Thoracic aorta (tissue), 2 donors: ENCODE measurements at places on chromosomes 7 and 10.
A peak's percentile ranks its signal among the peaks of the same experiment; 100 is the strongest.

- no peak for DNase-seq
- H3K36me3 ChIP-seq, result no peaks in the 10 kb centered on the region
- H3K27me3 ChIP-seq, result no peaks in the 10 kb centered on the region
- peak overlapping the region; percentile 43 for H3K27ac ChIP-seq
- H3K4me1 ChIP-seq, result peaks cover 14% of the 10 kb centered on the region
- peak overlapping the region; percentile 35 for H3K4me3 ChIP-seq
These were observed 79.4 kb upstream of the PRR15 start for GRCh38 chr7:29484280-29484679.

DNA sequence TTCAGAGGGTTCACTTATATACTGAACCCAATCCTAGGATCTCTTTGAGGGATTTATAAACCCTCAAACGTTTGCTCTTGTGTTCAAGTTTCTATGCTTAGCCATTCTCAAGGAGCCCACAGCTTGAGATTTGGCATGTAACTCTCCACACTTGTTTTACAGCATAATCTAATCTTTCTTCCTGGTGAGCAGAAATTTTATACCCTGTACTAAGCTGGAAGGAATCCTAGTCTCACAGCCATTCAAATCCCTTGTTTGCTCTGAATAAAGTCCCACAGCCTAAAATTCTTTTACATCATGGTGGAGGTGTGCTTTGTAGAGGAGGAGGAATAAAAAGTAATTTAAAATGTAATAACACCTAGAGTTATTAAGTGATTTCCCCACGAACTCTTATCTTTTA is 5.3 kb upstream of the AGR2 start:
- H3K27ac ChIP-seq, result no peak overlapping the region
- H3K4me3 ChIP-seq, result no peak overlapping the region
- no peak for DNase-seq

DNA sequence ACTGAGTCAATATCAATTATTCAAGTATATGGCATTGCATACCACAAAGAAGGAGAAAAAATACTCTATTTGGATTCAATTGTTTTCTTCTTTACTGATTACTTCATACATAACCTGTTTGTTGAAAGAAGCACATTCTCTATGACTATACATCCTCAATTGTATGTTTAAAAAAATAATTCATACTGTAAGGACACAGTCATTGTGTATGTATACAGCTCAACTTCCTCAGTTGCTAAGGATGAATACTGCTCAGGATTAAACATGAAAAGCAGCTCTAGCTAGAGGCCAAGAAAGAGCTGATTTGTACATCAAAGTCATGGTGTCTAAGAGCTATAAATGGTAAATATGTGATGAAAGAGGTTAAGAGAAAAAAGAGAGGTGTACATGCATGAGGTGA is 15.8 kb upstream of the BPGM start:
- H3K4me3 ChIP-seq, result no peak overlapping the region
- no peaks in the 10 kb centered on the region for H3K36me3 ChIP-seq
- H3K27me3 ChIP-seq, result no peaks in the 10 kb centered on the region
- DNase-seq, result no peak

- no peaks in the 10 kb centered on the region for H3K27me3 ChIP-seq
- no peaks in the 10 kb centered on the region for H3K36me3 ChIP-seq
- no peak for DNase-seq
- peak overlapping the region; percentile 5 for H3K27ac ChIP-seq
These were observed 292.3 kb upstream of the PITRM1 start for GRCh38 chr10:3464760-3465405.

DNA sequence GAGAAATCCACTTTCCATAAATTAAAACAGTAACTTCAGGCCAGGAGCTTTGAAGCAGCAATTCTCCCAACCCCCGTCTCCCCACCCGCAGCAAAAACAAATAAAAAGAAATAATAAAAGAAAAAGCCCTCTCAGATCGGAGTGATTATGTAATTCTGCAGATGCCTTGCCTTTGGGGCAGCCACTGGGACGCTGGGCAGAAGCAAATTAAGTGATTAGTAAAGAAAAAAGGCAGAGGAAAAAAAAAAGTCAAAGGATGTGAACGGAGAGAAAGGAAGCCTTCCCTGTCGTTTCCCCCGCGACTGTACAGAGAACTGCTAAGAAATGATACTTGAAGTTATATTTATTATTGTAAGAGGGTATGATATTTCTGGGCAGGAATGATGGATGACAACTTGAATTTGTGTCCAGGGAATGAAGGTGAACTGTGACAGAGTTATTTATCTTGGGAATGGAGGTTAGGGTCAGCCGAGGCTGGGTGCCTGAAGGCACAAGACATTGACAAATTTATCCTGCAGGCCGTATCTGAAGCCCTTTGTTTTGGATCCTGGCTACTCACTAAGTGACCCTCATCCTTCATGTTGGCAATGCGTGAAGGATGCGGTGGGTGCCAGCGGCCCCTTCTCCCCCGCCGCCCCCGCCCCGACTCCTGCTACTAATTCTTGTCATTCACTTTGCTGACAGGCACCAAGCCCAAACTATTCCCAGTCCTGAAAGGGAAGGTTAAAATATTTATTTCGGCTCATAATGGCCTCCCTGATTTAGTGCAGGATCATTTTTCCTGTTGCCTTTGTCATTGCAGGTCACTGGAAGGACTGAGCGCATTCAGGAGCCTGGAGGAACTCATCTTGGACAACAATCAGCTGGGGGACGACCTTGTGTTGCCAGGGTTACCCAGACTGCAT is 604.0 kb downstream of the LRMDA start:
- H3K4me3 ChIP-seq, result peak overlapping the region; percentile 58
- peaks cover 14% of the 10 kb centered on the region for H3K4me1 ChIP-seq
- DNase-seq, result no peak
- peak overlapping the region; percentile 61 for H3K27ac ChIP-seq
- H3K36me3 ChIP-seq, result no peaks in the 10 kb centered on the region

DNA sequence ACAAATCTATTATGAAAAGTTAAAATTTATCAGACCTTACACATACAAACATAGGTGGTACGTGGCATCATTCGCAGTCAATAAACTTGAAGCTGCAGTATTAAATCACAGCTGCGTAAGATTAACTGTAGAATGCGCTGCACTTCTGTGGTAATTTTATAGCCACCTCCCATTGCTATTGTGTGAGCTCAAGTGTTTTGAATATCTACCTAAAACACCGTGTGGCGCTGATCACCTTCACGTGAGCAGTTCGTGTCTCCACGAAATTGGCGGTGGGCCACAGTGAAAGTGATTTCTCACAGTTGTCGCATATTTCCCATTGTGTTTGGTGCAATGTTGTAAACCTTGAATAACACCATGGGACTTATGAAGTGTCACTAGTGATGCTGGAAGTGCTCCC is 102.8 kb downstream of the PLPP4 start:
- no peak for DNase-seq
- no peak overlapping the region for H3K27ac ChIP-seq
- no peaks in the 10 kb centered on the region for H3K27me3 ChIP-seq
- no peaks in the 10 kb centered on the region for H3K36me3 ChIP-seq

DNA sequence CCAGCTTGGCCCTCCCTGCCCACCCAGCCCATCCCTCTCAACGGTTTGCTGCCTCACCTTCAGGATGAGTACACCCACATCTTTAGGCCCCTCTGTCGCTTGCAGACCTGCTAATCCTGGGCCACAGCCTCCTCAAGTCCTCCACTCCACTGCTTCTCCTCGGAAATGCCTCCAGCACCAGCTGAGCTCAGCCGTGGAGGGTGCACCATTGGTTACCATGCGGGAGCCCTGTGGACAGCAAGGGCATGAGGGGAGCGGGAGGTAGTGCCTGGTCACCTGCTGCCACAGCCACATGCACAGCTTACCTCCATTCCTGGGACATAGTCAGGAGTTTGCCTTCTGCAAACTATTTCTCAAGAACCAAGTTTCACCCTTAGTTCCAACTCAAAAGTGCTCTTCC is 286.3 kb upstream of the ZMIZ1 start:
- H3K4me1 ChIP-seq, result peaks cover 7% of the 10 kb centered on the region
- no peak overlapping the region for H3K4me3 ChIP-seq
- H3K27ac ChIP-seq, result no peak overlapping the region

DNA sequence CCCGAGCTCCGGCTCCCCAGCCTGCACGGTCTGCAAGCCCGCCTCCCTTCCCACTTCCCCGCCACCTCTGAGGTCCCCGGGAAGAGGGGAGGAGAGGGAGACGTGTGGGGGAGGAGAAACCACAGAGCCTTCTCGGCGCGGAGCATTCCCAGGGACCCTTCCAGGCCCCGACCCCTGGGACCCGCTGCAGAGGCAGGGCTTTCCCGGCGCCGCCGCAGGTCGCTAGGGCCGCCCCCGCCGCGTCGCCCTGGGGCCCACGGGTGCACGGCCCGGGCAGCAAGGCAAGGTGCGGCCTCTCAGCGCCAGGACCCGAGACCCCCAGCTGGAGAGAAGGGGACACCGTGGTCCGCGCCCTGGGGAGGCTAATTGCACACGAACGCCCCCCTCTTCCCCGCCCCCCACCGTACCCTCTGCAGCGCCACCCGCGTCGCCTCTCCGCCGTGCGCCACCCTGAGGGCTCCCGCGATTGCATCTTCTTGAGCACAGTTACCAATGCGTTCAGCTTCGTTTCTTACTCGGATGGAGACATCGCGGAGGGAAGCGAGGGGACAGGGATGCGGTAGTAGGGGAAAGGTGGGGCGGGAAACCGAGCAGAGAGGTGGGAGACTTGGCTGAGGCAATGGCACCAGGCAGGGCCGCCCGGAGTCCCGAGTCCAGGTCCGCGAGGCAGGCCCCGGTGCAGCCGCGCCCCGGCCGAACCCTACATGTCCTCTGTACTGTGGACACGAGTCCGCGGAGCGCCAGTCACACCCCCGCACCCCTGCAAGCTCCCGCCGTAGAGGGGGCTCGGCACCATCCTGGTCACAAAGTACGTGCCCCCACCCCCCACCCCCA is 28.9 kb downstream of the SKIDA1 start:
- no peak for DNase-seq
- H3K27ac ChIP-seq, result no peak overlapping the region
- peak overlapping the region; percentile 71 for H3K4me3 ChIP-seq
- peaks cover 11% of the 10 kb centered on the region for H3K4me1 ChIP-seq
- no peaks in the 10 kb centered on the region for H3K36me3 ChIP-seq

- H3K4me3 ChIP-seq, result no peak overlapping the region
- H3K36me3 ChIP-seq, result no peaks in the 10 kb centered on the region
- no peaks in the 10 kb centered on the region for H3K4me1 ChIP-seq
- DNase-seq, result no peak
These were observed 29.3 kb upstream of the RNF32 start for GRCh38 chr7:156611014-156612010.

GRCh38 chr10:34343764-34344163 is 471.3 kb downstream of the PARD3 start:
- no peaks in the 10 kb centered on the region for H3K27me3 ChIP-seq
- no peak overlapping the region for H3K4me3 ChIP-seq
- H3K27ac ChIP-seq, result no peak overlapping the region
- no peak for DNase-seq
- peaks cover 8% of the 10 kb centered on the region for H3K4me1 ChIP-seq

- H3K4me1 ChIP-seq, result peaks cover 34% of the 10 kb centered on the region
- H3K36me3 ChIP-seq, result no peaks in the 10 kb centered on the region
- H3K27me3 ChIP-seq, result no peaks in the 10 kb centered on the region
- peak overlapping the region; percentile 91 for H3K4me3 ChIP-seq
- DNase-seq, result peak; percentile 73
- H3K27ac ChIP-seq, result peak overlapping the region; percentile 99
These were observed 123.7 kb downstream of the TACC2 start for GRCh38 chr10:122112625-122113160.

DNA sequence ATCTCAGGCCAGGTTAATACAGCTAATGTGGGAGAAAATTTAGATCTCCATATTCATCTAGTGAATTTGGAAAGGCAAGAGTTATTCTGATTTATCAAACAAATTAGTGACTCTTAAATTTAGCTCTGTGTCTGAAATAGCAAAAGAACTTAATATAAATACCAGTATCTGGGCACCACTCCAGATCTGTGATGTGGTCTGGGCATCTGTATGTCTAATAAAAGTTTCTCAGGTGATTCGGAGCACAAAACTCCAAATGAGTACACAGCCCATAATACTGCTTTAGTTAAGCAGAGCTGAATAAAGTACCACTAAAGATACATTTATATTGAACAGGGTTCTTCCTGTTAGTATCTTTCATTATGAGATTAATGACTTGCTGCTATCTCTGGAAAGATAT is 261.4 kb downstream of the BAMBI start:
- no peak for DNase-seq
- no peaks in the 10 kb centered on the region for H3K36me3 ChIP-seq

GRCh38 chr10:78225594-78225993 is 191.9 kb downstream of the RPS24 start:
- no peaks in the 10 kb centered on the region for H3K27me3 ChIP-seq
- no peak overlapping the region for H3K4me3 ChIP-seq
- no peak for DNase-seq
- no peaks in the 10 kb centered on the region for H3K36me3 ChIP-seq

DNA sequence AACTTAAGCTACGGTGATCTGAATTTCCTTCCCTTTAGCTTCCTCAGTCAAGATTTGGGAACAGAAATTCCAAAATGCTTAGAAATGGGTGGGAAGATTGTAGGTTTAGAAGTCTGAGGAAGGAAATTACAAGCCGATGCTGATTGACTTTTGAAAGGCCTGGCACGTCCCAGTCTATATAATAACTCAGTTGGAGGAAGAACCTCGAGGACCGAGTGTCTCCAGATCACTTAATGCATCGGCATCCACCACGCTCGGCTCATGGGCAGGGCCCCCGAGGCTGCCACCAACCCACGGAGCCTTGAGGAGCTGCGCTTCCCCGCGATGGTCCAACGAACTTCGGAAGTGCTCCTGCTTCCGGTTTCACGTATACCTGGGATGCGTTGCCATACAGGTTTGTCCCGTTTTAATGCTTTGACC is 10.4 kb upstream of the SP8 start:
- DNase-seq, result no peak
- H3K4me1 ChIP-seq, result no peaks in the 10 kb centered on the region
- peak overlapping the region; percentile 69 for H3K4me3 ChIP-seq
- no peaks in the 10 kb centered on the region for H3K36me3 ChIP-seq
- peak overlapping the region; percentile 8 for H3K27ac ChIP-seq

DNA sequence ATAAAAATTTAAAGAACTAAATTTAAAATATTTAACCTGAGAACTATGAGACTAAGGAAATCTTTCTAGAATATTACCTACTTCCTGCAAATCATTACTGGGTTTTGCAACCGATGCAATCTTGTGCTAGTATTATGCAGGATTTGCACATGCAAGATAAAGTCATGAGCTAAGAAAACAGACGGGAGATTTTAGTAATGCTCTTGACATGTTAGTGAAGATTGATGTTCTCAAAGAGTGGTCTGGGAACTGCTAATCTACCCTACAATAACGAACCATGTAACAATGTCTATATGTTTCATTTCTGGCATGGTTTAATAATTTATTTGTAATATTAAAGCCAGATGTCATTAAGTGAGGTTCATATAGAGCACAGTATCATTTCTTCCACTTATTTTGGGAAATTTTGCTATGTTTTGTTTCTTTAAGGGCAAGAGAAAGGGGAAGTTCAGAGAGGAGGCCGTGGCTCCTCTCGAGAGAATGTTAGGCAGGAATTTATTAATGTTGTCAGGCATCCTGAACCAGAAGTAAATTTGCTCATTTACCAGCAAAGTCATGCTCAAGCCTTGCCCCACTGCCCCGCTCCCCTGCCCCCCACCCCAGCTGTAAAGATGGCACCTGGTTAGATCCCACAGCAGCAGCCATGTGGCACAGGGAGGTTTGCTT is 22.8 kb downstream of the LRRC17 start:
- no peaks in the 10 kb centered on the region for H3K27me3 ChIP-seq
- H3K4me1 ChIP-seq, result peaks cover 76% of the 10 kb centered on the region
- peak overlapping the region; percentile 53 for H3K4me3 ChIP-seq
- peak overlapping the region; percentile 81 for H3K27ac ChIP-seq
- no peak for DNase-seq
